ENCODE measurements at places on chromosomes 2 and 18.
A peak's percentile ranks its signal among the peaks of the same experiment; 100 is the strongest.

GRCh38 chr2:88671786-88672427 lies 19.6 kb upstream of the RPIA start:
- DNase-seq: no peak

DNA sequence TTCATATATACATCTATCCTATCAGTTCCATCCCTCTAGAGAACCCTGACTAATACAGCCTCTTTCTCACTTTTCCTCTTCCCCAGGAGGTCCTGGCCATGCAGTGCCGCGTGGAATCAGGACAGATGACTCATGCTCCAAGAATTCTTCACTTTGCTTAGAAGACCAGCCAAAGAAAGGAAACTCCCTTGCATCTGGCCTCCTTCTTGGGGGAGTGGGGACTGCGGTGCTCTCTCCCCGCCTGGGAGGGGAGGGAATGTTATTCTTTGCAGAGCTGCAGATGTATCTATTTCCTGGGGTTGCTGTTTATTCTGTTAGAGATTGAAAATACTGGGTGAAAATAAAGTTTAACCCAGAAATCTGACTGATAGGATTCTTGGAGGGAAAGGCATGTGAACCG lies 111.5 kb upstream of the SH3BP4 start:
- no peak for DNase-seq

DNA sequence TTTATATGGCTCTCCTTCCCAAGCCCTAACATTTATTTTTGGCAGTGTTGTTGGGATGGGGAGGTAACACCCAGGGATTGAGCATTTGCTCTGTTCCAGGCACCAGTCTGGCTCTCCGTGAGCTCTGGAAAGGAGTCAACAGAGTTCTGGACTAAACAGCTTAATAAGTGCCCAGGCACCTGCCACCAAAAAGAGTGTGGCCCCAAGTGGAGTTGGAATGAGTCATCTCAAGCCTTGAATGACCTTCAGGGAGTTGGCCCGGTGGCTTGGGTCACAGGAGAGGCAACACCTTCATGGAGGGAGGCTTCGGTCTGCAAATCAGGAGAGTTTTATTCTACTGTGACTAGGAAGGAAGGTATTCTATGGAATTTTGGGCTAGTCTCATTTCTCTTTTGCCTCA lies 203.2 kb downstream of the DLGAP1 start:
- DNase-seq: no peak

GRCh38 chr2:74513605-74514367 lies 464 bp upstream of the TLX2 start:
- DNase-seq: no peak

DNA sequence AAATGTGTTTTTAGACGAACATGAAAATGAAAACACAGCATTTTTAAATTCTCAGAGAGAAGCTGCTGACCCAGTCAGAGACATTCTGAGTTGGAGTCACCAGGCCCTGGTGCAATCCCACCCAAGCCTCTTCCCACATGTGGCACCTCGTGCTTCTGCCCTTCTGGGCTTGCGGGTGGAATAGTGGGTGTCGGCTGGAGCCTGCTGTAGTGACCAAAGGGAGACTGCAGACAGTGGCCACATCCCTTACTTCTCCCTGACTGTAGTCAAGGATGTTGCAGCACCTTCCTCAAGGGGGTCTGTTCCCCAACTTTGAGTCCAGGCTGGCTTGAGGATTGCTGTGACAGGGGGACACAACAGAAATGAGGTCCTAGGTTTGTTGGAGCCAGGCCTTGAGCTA lies 104.4 kb upstream of the GLI2 start:
- no peak for DNase-seq

- no peak for DNase-seq
Measured at GRCh38 chr18:57555134-57555533, 31.4 kb downstream of the FECH start.

- DNase-seq: no peak
Measured at GRCh38 chr18:2415656-2416055, 155.6 kb downstream of the METTL4 start.

- no peak for DNase-seq
Measured at GRCh38 chr2:84373391-84373790, 85.7 kb downstream of the SUCLG1 start.

GRCh38 chr2:10303694-10304378 lies 1.1 kb downstream of the HPCAL1 start:
- peak; percentile 18 for DNase-seq
